ENCODE measurements at places on chromosomes 5 and 9.

GRCh38 chr5:125033602-125034001 is 287.2 kb upstream of the ZNF608 start:
- DNase-seq = no peak

GRCh38 chr5:136210259-136210658 is 17.3 kb upstream of the SMIM32 start:
- no peak for DNase-seq

GRCh38 chr5:120841830-120842229 is 377.7 kb downstream of the PRR16 start:
- DNase-seq = no peak

GRCh38 chr9:14155237-14155636 is 158.7 kb downstream of the NFIB start:
- DNase-seq = no peak

- DNase-seq = peak; percentile 85
These were observed 132.5 kb downstream of the HSD17B3 start for GRCh38 chr9:96169484-96169883.

DNA sequence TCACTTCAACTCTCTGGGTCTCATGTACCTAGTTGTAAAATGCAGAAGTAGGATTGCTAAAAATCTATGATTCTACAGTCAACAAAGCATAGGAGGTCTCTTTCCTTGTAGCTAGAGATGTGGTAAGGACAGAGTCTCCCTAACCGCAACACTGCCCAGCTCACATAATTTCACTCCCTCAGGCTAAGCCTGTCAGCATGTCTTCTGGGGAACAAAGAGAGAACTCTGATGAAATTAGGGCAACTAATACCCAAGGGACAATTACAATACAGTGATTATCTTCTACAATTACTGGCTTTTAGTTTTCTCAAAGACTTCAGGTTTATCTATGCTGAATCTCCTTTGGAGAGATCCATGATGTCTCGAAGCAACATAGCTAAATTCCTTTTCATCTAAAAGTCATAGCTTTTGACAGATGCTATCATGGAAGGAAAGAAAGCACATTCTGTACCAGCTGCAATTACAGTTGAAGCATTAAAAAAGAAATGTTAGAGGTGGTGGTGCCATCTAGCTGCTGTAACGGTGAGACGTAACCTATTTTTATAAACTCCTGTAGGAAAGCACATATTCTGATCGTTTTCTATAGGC is 141.1 kb upstream of the TARS1 start:
- DNase-seq = no peak

- DNase-seq = no peak
These were observed 106.5 kb downstream of the GNA14 start for GRCh38 chr9:77541600-77541999.

DNA sequence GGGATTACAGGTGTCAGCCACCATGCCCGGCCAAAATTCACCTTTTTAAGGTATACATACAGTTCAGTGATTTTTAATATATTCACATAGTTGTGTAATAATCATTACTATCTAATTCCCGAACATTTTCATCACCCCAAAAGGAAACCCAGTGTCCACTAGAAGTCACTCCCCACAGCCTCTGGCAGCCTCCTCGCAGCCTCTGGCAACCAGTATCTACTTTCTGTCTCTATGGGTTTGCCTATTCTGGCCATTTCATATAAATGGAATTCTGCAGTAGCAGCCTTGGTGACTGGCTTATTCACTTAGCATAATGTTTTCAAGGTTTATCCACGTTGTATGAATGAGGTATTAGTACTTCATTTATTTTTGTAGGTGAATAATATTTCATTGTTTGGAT is 59.0 kb downstream of the UBAP1 start:
- no peak for DNase-seq

GRCh38 chr5:97377582-97377981 is 194.5 kb upstream of the RIOK2 start:
- DNase-seq = no peak

GRCh38 chr9:83011611-83012010 is 51.3 kb downstream of the RASEF start:
- no peak for DNase-seq

GRCh38 chr9:126361810-126362238 is 35.2 kb downstream of the MVB12B start:
- DNase-seq = no peak

GRCh38 chr5:136056771-136057335 is 28.1 kb downstream of the TGFBI start:
- peak; percentile 9 for DNase-seq

- no peak for DNase-seq
These were observed 25.2 kb downstream of the LNPEP start for GRCh38 chr5:96961053-96961452.

- no peak for DNase-seq
These were observed 23.9 kb upstream of the MYOT start for GRCh38 chr5:137843676-137844299.

DNA sequence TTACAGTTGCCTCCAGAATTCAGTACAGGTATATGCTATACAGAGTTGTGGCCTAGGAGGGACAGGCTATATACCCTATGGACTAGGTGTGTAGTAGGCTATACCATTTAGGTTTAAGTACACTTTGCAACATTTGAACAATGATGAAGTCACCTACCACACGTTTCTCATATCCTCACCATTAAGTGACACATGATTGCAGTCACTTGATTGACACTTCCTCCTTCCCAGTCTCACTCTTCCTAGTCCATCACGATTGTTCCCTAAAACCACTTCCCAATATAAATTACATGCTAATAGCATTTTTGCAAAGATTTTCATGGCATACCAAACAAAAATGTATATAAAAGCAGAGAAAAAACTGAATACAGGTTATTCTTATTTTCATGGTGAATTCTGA is 312.2 kb downstream of the EPB41L4A start:
- no peak for DNase-seq

GRCh38 chr9:19998823-19999455 is 210.1 kb upstream of the SLC24A2 start:
- DNase-seq = no peak

Measured in femur (tissue), 1 donor.